ENCODE measurements at places on chromosomes 4 and X.

DNA sequence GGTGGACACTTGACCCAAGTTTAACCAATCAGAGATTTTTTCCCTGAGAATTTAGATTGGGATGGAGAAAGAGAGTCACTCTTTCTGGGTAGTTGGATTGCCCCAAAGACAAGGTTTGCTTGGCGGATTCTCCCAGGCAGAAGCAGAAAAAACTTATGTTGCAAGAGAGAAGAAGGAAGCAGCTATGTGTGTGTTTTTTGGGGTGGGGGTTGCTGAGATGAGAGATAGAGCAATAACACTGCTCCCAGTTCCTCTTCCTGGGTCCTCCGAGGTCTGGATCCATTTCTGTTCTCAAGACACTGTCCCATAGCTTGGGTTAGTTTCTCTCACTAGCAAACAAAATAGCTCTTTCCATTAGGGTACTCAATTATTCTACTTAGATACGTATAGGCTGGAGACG is 222.1 kb downstream of the STIM2 start:
- no peak for DNase-seq

- DNase-seq = no peak
Measured at GRCh38 chrX:65706041-65706828, 38.8 kb downstream of the MSN start.

GRCh38 chr4:181970366-181970765 is 272.8 kb upstream of the TENM3 start:
- DNase-seq = no peak

DNA sequence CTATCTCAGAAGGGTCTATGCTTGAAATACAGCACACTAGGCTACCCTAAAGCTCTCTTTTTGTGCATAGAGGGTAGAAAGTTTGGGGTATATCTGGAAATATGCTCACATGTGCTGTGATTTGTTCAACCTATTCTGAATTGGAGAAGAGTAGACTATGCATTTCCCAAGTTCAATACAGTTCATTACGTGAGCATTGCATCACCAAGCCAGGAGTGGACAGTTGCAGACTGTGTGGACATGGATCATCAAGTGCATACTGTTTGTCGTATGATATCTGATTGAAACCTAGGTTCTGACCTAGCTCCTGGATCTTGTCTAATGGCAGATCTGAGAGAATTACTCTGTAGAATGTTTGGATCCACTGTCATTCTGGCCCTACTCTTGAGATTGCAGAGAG is 161.1 kb downstream of the FRAS1 start:
- no peak for DNase-seq

GRCh38 chr4:1740021-1740545 is 18.8 kb downstream of the TACC3 start:
- no peak for DNase-seq

DNA sequence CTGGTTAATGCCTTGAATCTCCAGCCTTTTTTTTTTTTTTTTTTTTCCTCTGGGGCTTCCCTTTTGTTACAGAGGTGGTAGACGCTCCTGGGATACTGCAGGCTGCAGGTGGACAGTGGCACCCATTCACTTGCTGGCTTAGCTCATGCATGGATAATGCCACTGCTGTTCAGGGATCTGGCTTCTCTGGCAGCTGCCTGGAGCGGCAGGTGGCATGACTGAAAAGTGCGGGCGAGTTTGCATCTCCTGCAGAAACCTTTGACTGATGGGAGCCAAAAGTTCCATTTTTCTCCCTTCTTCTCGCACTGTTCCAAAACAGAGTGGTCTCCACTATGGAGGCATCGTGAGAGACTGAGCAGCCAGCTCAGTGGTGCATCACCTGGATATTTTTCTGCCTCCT is 5.9 kb upstream of the STIM2 start:
- no peak for DNase-seq

- no peak for DNase-seq
Measured at GRCh38 chrX:149462849-149463248, 42.3 kb downstream of the IDS start.
